ENCODE measurements at places on chromosomes 1 and 21.
A peak's percentile ranks its signal among the peaks of the same experiment; 100 is the strongest.

- no peak for DNase-seq
These were observed 1.2 kb downstream of the HMGCS2 start for GRCh38 chr1:119767486-119767885.

DNA sequence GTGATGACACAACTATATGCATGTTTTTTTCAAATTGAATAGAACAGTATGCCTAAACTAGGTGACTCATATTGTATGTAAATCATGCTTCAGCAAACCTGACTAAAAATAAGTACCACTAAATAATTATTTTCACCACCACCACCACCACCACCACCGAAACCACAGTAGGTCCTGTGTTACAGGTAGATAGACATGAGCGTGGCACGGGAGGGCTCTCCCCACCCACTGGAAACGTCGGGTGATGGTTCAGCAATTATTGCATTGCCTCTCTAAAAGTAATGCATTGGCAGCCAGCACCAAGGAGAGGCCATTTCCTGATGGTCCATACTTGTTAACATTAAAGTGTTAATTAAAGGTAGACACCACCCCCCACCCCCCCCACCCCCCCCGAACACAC, 297.0 kb upstream of the NCAM2 start:
- DNase-seq = no peak

GRCh38 chr1:39969531-39970270, 14.8 kb downstream of the MFSD2A start:
- DNase-seq = no peak

DNA sequence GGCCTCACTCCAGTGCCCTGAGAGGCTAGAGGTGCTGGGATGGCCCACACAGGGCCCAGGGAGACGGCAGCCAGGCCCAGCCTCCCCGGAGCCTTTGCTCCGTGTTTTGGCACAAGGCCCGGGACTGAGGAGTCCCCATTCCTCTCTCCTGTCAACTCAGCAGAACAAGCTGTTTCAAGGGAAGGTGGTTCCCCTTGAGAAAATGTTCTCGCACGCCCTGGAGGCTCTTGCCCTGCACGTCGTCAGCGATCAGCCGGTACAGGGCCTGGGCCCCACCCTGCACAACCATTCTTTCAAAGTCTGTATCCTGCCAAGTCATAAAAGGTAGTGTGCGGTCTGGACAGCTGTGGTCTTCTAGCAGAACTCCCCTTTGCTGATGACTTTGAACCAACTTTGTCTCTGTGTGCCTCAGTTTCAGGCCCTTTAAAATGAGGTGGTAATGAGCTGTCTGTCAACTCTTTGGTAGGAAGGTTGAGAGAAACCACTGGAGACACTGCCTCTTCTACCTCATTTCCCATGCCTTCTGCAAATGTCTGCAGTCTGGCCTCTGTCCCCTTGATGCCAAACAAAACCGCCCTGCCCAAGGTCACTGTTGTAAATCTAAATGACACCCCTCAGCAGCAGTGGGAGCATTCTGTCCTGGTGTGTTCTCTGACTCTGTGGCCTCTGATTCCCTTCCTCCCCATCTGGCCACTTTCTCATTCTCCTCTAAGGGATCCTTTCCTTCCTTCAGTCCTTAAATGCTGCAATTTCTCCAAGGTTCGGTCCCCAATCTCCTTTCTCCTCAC, 138.6 kb upstream of the JUN start:
- no peak for DNase-seq

DNA sequence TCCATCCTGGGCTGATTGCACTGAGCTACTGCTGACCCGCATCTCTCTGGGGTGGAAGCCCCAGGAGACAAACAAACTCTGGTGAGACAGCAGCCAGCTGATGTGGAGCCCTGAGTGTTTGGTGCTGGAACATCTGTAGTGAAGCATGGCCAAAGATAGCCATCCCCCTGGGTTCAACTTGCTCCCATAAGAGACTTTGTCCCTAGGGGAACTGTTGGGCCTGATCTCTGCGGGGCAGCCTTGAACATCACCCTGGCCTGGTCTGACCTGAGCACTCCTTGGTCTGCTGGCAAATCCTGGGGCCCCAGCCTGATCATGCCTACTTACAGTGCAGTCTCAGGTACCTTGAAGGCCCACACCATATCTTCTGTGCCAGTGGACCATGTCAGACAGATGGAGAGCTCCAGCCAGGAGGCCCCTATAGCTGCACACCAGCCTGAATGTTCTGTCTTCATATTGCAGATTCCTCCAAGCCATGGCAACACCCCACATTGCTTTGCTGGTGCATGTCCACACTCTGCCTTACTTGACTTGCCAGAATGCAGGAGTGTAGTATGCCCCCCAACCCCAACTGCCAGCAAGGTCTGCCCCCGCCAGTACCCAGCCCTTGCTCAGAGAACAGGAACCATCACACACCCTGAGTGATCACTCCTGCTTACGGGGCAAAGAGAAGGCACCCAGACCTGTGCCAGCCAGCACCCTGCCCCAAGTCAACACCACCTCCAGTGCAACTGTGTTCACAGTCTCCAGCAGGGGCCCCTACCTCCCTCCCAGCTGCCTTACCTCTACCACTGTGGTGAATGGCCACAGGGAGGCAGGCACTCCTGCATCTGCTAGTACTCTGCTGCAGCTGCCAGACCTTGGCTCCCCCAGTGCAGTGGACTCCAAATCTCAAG, 690.5 kb upstream of the NR5A2 start:
- no peak for DNase-seq

DNA sequence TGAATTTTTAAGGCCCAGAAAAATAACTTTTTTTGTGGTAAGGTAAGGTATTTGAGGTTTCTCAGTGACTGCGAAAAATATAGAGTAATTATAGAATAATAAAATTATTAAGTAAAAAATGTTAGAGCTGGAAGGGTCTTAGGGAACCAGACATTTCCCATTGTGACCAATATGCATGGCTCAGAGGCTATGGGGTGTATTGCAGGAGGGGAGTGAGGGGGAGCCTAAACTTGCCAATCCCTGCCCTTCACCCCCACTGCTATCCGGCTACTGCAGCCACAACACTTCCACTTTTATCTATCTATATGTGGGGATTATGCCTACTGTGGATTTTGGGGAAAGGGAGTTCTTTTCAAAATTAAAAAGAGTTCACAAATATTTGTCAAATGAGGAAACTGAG, 7.6 kb upstream of the GADD45A start:
- DNase-seq = no peak

DNA sequence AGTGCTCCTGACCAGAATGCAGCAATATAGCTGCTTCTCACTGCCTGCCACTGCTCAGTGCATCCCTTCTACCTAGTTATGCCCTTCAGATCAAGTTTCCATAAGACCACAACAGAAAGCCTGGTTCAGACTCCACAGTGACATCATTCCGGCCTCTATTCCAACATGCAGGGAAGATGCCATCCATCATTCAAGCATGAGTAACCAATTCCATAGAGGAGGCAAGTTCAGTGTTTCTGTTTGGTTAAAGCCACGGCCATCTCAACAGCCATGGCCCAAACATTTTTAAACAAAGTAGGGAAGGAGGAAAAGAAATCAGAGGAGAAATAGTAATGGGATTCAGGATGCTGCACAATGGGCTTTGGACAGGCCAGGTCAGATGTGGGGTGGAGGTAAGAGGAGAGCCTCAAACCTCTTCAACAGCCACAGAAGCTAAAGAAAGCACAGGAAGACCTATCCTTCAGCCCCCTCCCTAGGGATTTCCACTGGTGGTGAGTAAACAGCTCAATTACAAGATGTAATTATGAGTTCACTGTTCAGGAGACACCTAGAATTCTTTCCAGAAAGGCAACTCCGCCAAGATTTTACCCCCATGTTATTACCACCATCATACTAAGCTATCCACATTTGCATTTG, 484.9 kb downstream of the SETD4 start:
- DNase-seq = peak; percentile 1

DNA sequence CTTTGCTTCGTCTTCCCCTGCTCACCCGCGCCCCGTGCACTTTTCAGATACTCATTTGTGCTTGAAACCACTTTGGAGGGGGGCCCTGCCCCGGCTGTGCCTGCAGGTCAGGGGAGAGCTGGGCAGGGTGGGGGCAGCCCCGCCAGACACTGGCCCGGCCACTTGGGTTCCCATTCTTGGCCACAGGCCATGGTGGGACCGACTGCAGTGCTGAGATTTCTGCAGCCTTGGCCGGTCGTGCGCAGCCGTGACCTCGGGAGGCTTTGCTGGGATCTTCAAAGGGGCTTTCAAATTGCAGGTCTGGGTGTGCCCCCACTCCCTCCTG, 54.5 kb upstream of the TTC34 start:
- DNase-seq = no peak

DNA sequence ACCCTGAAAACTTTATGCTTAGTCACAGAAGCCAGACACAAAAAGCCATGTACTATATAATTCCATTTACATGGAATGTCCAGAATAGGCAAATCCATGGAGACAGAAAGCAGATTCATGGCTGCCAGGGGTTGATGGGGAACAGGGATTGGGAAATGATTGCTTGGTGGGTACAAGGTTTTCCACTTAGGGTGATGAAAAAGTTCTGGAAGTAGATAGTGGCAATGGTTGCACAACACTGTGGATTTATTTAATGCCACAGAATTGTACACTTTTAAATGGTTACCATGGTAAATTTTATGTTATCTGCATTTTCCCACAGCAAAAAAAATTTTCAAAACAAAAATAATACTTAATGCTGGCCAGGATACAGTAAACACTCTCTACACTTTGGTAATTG, 40.6 kb downstream of the ENAH start:
- DNase-seq = no peak
